ENCODE measurements at places on chromosomes 4 and X.

GRCh38 chr4:8338351-8338961, 68.9 kb downstream of the HTRA3 start:
- DNase-seq, result no peak

GRCh38 chr4:26931966-26932365, 71.3 kb downstream of the STIM2 start:
- DNase-seq, result no peak

DNA sequence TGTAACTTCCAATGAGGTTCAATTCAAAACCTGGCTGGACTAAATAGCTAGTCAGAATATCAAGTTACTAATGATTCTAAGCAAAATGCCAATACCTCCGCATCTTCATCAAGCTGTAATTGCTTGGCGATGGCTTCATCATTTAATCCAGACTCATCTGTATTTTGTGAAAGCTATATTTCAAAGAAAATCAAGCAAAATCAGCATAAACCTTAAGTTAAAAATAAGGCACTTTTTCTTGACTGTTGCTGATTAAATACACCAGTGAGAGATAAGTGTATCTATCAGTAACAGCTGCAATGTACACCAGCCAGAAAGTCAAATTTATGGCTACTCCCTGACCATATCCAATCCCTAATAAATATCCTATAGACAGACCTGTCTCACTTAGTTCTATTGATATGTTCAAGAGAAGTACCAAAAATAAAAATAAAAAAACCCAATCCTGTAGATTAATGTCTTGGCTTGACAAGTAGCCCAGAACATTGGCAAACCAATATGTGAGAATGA, 39.6 kb downstream of the RFC1 start:
- no peak for DNase-seq

- DNase-seq, result no peak
Measured at GRCh38 chr4:56051029-56051709, 102.4 kb downstream of the CEP135 start.

DNA sequence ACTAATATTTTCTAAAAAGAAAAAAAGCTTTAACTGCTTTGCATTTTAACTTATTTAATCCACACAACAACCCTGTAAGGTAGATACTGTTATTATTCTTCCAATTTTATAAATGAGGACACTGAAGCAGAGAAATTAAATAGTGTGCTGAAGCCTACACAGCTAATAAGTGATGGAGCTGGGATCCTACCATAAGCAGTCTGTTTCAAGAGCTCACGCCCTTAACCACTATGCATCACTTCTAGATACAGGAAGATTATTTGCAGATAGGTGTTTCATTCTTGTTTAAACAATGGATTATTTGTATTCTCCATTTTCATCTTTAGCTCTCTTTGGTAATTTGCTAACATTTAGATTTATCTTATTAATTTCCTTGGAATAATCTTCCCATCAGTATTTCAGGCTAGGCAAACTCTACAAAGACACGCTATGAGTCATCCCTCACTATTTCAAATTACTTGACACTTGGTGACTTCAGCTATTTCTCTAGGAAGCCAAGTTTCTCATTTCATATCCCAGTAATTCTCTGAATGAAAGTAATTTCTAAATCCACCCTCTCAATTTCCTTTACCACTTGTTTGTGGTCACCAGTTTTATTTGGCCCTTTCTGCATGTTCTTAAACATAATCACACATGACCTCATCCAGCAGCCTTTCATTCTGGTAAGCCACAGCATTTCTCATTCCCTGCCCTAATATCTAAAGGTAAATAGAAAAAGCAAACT, 67.3 kb downstream of the ASB9 start:
- no peak for DNase-seq

DNA sequence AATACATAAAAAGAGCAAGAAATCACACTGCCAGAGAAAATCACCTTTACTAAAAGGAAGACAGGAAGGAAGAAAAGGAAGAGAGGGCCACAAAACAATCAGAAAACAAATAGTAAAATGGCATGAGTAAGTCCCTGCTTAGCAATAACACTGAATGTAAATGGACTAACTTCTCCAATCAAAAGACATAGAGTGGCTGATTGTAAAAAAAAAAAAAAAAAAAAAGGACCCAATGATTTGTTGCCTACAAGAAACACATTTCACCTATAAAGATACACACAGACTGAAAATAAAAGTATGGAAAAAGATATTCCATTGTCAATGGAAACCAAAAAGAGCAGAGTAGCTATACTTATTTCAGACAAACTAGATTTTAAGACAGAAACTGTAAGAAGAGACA, 12.6 kb downstream of the CENPU start:
- no peak for DNase-seq

- no peak for DNase-seq
Measured at GRCh38 chrX:38678821-38679220, 117.5 kb downstream of the TSPAN7 start.

GRCh38 chr4:28886934-28887333, 1833.2 kb upstream of the PCDH7 start:
- DNase-seq, result no peak

GRCh38 chr4:85489273-85489981, 14.5 kb downstream of the ARHGAP24 start:
- DNase-seq, result no peak

DNA sequence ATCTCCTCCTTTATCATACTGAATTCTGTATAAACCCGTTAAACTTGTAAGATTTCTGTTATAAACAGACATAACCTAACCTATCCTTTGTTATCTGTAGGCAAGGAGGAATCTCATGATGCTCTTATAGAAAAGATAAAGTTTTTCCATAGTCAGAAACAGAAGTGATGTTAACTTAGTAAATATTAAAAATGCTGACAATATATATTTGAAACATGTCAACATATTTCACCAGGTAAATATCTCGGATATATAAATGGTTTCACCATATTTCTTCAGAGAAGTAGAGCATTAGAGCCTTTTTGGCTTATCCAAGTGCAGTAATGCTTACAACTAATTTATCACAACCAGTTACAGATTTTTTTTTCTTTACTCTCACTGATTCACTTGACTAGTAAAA, 625.9 kb downstream of the PDHA2 start:
- DNase-seq, result no peak

- no peak for DNase-seq
Measured at GRCh38 chrX:24097741-24098260, 43.0 kb downstream of the EIF2S3 start.

- no peak for DNase-seq
Measured at GRCh38 chr4:92184566-92184965, 119.2 kb upstream of the GRID2 start.

DNA sequence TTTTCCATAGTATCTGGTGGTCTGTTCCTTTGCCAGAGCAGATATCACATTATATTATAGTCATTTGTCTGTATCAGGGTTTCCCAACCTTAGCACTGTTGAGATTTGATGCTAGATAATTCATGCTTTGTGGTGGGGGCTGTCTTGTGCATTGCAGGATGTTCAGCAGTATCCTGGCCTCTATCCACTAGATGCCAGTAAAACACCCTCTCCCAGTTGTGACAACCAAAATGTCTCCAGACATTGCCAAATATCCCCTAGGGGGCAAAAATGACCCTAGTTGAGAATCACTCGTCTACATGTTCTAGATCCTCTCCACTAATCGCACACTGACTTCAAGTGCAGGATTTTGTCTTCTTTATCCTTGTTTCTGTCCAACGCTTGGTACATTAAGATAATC, 160.8 kb downstream of the FANCB start:
- DNase-seq, result no peak

DNA sequence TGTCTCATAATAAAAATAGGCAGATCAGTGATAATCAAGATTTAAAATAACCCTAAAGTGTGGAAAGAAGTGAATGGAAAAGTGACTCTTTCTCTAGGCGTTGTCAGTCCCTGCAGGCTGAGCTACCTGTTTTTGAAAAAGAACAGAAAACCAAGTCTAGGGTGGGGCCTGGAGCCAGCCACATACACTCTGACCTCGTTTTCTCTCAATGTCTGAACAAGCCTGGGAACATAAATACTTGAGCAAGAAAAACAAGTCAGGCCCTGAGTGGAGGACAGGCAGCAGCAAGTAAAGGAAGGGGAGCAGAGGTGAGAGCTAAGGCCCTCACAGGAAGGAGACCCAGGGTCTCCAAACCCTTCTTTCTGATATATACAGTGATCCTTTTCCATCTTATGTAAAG, 91.7 kb upstream of the HPF1 start:
- DNase-seq, result no peak

DNA sequence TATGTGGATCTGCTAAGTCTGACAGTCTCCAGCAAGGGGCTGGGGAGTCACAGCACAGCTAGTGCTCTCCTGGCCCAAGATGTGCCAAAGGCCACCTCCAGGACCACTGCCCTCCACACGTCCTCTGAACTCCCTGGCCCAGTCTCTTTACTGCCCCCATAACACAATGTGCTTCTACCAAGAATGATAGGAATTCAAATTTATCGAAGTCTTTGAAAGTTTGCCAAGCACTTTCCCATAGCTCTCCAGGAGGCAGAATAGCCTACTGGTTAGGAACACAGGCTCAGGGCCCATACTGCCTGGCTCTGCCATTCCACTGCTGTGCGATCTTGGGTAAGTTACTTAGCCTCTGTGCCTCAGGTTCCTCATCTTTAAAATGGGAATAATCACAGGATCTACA, 86.7 kb downstream of the NHSL2 start:
- no peak for DNase-seq

GRCh38 chrX:1411326-1411725, 19.4 kb upstream of the SLC25A6 start:
- DNase-seq, result no peak

GRCh38 chrX:22338740-22339139, 66.0 kb downstream of the CBLL2 start:
- DNase-seq, result no peak

- DNase-seq, result no peak
Measured at GRCh38 chrX:40078489-40079227, 19.1 kb downstream of the BCOR start.

GRCh38 chrX:122625821-122626220, 558.3 kb upstream of the GRIA3 start:
- no peak for DNase-seq

DNA sequence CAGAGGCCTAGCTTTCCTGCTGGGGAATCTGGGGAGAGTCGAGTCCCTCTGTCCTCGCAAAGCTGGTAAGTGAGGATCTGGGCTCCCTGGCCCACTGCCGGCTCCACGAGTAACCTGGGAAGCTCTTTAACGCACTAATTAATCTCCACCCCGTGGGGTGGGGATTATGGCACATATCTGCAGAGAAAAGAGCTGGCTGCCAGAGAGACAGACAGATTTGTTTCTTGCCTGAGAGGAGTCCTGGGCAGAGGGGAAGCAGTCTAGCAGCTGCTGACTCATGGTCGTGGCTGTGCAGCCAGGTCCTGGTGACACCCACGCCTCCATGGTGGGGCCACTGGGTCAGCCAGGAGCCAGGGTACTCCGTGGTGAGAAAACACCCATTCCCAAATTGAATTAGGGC, 14.0 kb downstream of the SORCS2 start:
- DNase-seq, result no peak

- no peak for DNase-seq
Measured at GRCh38 chr4:104596189-104596588, 101.5 kb upstream of the CXXC4 start.

DNA sequence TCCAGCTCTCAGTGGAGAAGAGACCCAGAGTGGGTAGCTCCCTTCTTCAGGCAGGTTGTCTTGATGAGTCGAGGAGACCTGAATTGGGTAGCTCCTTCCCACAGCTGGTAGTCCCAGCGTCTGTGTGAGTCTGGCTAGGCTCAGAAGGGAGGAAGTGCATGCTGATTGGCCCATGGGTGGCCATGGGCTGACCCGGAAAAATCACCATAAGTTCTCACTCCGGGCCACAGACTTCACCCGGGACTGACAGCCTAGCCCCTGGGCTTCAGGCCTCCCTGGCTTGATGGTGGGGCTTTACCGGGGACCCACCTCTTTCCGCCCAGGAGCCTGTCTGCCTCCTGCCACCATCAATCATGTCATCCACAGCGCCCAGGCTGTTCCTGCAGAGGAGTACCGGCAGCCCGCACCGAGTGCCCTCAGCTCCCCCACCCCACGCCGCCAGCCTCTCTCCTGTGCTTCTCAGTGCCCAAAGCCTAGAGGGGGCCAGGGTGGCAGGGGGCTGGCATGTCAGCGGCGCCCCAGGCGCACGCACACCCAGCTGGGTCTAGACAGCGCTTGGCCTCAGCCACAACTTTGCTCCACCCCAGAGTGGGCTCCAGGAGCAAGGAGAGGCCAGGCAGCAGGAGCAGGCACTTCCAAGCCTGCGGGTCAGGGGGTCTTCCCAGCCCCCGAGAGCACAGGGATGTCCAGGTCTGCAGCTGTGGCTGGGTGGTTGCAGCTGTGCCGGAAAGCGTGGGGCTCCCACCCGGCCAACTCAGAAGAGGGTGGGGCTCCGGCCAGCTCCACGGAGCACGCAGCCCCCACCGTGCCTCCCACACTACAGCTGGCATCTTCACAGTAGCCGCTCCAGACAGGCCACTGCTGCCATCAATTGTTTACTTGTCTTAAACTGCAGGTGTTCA, 16.1 kb upstream of the SAT1 start:
- DNase-seq, result no peak

DNA sequence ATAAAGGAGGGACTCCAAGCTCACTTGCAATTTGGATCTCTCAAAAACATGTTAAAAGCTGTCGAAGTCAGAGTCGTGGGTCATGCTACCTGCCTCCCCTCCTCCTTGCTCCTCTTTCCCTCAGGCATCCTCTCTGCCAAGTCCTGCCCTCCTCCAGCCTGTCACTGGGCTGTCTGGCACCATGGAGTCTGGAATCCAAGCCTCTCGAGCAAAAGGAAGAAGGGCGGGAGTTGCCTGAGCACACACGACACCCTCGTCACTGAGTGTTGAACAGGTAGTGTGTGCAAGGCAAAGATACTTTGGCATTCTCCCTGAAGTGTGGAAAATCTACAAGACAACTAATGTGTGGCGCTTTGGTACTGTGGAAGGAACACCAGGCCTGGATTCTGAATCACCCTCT, 62.2 kb downstream of the HAUS3 start:
- DNase-seq, result no peak

- DNase-seq, result no peak
Measured at GRCh38 chr4:181661090-181661489, 582.1 kb upstream of the TENM3 start.

DNA sequence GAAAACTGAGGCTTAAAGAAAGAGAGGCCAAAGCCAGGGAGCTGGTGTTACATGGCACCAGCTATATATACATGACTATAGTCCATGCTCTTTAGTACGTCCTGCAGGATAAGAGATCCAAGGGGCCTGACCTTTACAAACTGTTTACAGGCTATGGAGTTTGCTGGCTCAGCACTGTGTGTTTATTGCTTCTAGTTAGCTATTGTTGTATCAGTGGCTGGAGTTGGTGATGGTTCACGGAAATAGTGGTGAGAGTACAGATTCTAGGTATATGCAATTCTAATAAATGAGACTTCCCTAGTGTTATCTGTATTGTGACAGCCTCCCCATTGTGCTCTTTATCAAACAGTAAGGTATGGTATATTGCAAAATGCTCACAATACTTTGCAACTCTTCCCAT, 46.5 kb downstream of the REPS2 start:
- DNase-seq, result no peak

DNA sequence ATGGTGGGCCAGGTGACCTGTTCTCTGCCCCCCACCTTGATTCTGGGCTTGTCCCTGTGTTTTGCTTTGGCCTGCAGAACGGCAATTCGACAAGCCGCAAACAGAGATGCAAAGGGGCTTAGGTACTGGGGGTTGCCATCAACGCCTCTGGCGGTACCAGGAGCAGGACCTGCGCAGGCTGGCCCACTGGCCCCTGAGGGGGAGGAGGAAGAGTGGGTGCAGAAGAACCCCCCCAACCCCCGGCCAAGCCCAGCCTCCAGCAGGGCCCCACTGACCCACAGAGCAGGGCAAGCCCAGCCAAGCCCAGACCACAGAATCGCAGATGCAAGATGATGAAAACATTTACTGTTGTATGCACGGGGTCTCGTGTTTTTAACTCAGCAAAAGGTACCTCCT, 89.4 kb downstream of the PPP2R2C start:
- no peak for DNase-seq

GRCh38 chrX:25025615-25026014, 9.8 kb upstream of the ARX start:
- DNase-seq, result no peak

Data from glomerular endothelial cell (primary cell).